ENCODE measurements at places on chromosomes 2 and 18.

DNA sequence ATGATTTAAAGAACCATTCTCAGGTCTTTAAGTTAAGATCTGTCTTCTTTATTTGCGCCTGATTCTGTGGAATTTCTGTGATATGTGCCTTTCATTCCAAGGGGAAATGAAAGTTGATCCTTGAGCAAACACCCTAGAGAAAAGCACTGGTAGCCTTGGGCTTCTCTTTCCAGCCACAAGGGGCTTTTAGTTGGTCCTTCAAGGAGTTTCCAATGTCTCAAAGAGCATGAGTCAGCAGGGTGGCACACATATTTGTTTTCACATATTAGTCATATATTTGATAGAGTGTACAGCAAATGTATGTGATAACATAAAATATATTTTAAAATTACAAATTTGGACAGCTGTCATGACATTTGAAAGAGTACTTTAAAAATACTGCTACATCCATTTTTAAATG is 339.5 kb downstream of the TXNL1 start:
- DNase-seq, result no peak

DNA sequence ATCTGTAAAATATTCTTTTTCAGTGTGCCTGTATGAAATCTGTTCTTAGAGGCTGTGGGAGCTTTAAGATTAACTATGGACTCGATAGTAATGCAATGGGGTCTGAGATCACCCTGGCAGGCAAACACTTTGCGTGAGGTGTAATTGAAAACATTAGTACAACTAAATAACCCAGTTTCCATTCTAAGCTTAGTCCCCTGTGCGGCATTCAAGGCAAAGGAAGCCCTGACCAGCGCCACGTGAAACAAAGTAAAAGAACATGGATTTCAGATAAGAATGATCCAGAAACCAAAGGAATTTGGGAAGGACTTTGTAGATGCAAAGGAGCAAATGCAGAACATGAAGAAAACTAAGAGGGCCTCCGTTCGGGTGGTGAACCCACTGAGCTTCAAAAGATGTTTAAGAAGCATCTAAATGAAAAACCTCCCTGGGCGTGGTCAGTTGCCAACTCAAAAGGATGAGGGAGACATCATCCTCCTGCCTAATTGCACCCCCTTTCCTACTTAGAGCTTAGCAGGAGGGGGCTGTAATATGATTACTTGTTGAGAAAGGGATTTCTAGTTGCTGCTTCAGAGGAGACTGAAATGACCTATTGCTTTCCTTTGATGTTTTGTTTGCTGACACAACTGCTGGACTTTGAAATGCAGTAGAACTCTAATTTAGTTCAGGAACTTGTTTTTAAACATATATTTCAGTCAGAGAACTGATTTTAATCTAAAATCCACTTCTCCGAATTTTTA is 7.9 kb upstream of the CETN1 start:
- no peak for DNase-seq

DNA sequence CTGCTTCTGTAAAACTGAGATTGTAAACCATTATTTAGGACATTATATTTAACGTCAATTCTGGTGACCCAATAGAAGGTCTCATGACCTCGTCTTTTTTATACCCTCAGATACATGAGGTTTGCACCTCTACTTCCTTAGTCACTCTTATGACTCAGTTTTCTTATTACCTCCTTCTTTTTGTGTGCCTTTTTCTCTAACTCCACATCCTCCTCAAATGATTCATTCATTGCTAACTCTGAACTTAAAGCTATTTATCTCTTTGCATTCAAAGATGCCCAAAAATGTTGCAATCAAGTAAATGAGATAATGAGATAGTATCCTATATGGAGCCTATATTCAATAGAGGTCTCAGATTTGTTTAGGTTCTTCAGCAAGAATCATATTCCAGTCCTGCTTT is 121.0 kb upstream of the KYNU start:
- DNase-seq, result no peak

GRCh38 chr18:67456711-67457110 is 59.8 kb downstream of the DSEL start:
- DNase-seq, result no peak

GRCh38 chr2:58757971-58758370 is 516.8 kb upstream of the FANCL start:
- no peak for DNase-seq

GRCh38 chr2:122423934-122424333 is 668.5 kb downstream of the TSN start:
- DNase-seq, result no peak

Data from NCI-H774 (cell line).